Stimulated activated CD4-positive, alpha-beta T cell treated with anti-CD3 and anti-CD28 coated beads, Interleukin-4, amount 100 ng/mL, for 48 hours (primary cell): ENCODE measurements at places on chromosomes 5 and 9.

DNA sequence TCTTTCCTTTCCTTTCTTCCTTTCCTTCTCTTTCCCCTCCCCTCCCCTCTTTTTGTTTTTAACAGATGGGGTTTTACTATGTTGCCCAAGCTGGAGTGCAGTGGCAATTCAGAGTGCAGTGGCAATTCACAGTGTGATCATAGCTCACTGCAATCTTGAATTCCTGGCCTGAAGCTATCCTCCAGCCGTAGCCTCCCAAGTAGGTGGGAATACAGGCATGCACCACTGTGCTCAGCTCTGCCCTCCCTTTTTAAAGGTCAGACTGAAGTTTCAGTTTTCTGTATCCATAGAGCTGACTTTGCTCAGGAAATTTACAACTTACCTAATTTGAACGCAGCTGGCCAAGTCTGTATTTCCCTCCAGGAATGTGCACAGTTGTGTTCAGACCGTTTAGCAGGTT lies 696 bp downstream of the CCL28 start:
- no peak for DNase-seq

DNA sequence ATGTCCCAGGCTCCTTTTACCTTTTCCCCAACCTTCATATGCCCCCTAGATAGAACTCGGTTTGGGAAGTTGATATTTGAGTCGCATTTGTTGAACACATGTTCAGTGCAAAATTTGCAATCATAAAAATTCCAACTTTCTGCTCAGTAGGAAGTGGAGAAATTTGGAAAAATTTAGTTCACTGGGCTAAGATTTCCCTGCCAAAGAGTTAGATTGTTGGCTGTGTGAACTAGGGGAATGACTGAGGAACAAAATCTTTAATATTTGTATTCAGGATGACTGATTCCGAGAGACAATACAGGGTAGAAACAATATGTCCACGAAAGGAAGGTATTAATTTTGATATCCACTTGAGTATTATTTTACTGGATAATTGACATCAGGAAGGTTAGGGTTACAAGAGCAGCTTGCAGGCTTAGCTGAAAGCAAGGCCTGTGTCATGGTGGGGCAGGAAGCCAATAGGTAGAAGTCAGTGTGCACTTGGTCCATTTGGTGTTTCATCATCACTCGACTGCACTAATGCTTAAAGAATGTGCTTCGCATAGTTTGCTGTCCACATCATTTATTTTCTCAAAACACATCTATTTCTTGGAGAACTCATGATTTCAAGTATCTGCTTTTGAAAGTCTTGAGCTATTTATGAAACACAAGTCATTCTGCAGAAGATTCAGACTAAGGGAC lies 59.4 kb upstream of the GNA14 start:
- DNase-seq = no peak

DNA sequence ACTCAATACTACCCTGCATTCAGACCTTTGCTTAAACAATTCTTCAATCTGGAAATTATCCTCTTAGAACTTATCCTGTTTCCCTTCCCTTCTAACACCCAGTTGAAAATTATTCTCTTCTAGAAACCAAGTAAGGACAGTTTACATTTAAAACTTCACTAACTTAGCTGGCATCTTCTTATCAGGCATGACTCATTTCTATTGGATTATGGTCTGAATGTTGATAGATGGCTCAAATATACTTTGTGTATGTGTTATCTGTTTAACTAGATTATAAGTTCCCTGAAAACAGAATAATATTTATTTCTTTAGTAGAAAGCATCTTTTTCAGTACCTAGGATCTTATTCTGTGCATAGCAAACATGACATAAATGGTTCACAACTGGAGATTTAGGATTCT lies 161.9 kb downstream of the PPP2R2B start:
- DNase-seq = no peak

DNA sequence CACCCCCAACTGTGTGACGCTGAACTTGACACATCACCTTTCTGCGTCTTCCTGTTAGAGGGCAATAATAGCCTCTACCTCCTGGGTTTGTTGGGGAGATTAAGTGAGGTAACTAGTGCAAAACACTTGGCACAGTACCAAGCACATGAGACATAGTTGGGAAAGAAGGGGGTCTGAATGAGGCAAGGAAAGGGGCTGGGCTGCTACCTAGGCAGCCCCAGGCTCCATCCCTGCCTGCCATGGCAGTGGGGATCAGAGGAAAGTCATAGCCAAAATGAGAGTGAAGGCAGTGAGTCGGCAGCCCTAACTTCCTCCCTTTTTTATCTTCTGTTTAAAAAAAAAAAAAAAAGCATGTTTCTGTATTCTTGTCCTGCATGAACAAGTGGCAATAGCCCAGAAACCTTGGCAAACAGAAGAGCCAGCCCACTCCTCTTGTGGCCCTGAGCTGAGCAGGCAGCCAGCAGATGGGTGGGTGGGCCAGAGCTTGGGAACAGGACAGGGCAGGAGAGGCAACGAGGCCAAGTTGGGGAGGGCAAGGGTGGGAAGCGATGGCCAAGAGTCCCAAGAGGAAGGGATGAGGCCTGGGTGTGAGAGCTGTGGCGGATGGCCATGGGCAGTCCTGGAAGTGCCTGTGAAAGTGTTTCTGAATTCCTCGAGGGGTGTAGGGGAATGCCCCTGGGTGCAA lies 11.4 kb downstream of the CAMK2A start:
- no peak for DNase-seq

- no peak for DNase-seq
Observed at GRCh38 chr5:624951-625230, 12.8 kb downstream of the CEP72 start.

GRCh38 chr9:114281473-114282103 lies 41.3 kb upstream of the ORM1 start:
- no peak for DNase-seq

DNA sequence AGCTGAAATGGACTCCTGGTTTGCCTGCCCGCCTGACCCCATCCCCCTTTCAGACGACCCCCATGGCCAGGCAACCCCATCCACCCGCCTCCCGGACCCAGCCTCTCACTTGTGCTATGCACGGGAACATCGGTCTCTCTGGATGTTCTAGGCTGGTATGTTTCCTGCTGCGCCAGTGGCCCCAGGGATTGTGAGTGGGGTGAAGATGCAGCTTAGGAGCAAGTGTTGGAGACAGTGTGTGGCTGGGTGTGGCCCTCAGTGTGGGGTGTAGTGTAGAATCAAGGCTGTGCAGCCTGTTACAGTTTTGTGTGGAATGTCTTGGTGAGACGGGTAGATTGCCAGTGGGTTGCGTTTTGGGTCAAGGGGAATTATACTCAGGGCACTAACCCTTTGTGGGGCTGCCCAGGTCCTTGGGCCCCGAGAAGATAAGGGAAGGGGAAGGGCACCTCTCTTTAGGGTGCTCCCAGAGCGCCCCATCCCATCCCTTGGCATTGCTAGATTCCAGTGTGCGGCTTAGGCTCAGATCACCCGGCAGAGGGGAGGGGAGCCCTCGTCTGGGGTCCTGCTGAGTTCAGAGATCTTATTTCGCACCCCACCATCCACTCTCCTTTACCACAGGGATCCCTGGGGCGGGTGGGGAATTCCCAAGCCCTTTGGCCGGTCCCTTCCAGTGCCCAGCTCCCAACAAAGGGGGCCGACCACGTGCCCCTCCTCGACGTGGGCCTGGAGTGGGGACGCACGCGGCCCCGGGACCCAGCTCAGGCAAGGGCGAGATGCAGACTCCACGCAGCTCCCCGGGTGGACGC lies 4.6 kb downstream of the IER5L start:
- DNase-seq = no peak

- DNase-seq = no peak
Observed at GRCh38 chr5:100905259-100905914, 2.3 kb upstream of the ST8SIA4 start.
